ENCODE measurements at places on chromosomes 16 and 17. TPM values are rescaled to one million over a fixed set of nuclear protein-coding genes. Genes with fewer than 3 reads are reported as not detected.

- H3K4me1 ChIP-seq: no peaks in the 10 kb centered on the region
- no peak overlapping the region for H3K27ac ChIP-seq
- no peak overlapping the region for H3K4me3 ChIP-seq
- H3K36me3 ChIP-seq: no peaks in the 10 kb centered on the region
- H3K27me3 ChIP-seq: peaks cover 7% of the 10 kb centered on the region
Measured at GRCh38 chr17:48322060-48322459, 108.0 kb downstream of the SKAP1 start.

DNA sequence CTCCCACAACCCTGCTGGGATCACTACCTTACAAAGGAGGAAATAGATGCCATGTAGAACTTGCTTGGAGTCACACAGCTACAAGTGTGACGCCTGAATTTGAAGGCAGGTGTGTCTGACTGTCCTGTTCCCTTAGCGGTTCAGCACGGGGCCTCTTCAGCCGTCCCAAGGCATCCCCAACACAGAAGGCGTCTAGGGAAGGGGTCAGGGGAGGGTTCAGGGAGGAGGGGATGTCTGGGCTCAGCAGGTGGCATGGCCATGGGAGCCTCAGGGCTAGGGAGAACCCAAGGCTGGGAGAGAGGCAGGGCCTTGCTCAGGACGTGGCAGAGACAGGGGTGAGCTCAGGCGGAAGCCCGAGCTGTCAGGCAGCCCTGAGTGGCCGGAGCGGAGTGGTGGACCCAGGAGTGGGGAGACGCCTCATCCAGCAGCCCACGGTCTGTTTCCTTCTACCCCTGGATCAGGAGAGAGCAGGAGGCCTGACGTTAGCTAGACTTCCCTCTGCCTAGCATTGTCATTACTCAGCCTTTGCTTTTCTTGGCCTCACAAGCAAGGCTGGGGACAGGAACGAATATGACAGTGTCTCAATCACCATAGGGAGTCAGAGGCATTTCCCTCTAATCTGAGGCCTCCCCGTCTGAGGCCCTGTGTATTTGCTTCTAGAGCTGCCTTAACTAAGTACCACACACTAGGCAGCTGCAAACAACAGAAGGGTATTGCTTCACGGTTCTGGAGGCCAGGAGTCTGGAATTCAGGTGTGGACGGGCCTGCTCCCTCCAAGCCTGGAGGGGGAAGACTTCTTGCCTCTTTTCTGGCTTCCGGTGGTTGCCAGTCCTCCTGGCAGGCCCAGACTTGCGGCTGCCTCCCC, 31.3 kb upstream of the ANKRD40CL start:
- H3K4me3 ChIP-seq: no peak overlapping the region
- H3K36me3 ChIP-seq: no peaks in the 10 kb centered on the region
- H3K27me3 ChIP-seq: no peaks in the 10 kb centered on the region
- no peak overlapping the region for H3K27ac ChIP-seq

GRCh38 chr16:16863672-16864071, 484.7 kb downstream of the NPIPA7 start:
- H3K4me3 ChIP-seq: no peak overlapping the region
- no peak for DNase-seq
- H3K27me3 ChIP-seq: no peaks in the 10 kb centered on the region
- H3K36me3 ChIP-seq: no peaks in the 10 kb centered on the region
- no peak overlapping the region for H3K27ac ChIP-seq
- H3K4me1 ChIP-seq: no peaks in the 10 kb centered on the region

GRCh38 chr17:16483021-16483645, 8.9 kb downstream of the LRRC75A start:
- no peaks in the 10 kb centered on the region for H3K36me3 ChIP-seq
- H3K4me3 ChIP-seq: no peak overlapping the region
- H3K4me1 ChIP-seq: peaks cover 18% of the 10 kb centered on the region
- no peak overlapping the region for H3K27ac ChIP-seq
- H3K27me3 ChIP-seq: no peaks in the 10 kb centered on the region

GRCh38 chr17:34598161-34598776, 18.9 kb downstream of the TMEM132E start:
- no peak overlapping the region for H3K27ac ChIP-seq
- no peak for DNase-seq
- H3K4me3 ChIP-seq: no peak overlapping the region
- H3K27me3 ChIP-seq: peaks cover 9% of the 10 kb centered on the region
- no peaks in the 10 kb centered on the region for H3K4me1 ChIP-seq

The WNK4 gene
- 17.4 TPM for total RNA-seq

- no peaks in the 10 kb centered on the region for H3K27me3 ChIP-seq
- no peak overlapping the region for H3K4me3 ChIP-seq
- H3K36me3 ChIP-seq: no peaks in the 10 kb centered on the region
- no peak for DNase-seq
Measured at GRCh38 chr17:69878661-69879060, 196.4 kb upstream of the KCNJ16 start.

DNA sequence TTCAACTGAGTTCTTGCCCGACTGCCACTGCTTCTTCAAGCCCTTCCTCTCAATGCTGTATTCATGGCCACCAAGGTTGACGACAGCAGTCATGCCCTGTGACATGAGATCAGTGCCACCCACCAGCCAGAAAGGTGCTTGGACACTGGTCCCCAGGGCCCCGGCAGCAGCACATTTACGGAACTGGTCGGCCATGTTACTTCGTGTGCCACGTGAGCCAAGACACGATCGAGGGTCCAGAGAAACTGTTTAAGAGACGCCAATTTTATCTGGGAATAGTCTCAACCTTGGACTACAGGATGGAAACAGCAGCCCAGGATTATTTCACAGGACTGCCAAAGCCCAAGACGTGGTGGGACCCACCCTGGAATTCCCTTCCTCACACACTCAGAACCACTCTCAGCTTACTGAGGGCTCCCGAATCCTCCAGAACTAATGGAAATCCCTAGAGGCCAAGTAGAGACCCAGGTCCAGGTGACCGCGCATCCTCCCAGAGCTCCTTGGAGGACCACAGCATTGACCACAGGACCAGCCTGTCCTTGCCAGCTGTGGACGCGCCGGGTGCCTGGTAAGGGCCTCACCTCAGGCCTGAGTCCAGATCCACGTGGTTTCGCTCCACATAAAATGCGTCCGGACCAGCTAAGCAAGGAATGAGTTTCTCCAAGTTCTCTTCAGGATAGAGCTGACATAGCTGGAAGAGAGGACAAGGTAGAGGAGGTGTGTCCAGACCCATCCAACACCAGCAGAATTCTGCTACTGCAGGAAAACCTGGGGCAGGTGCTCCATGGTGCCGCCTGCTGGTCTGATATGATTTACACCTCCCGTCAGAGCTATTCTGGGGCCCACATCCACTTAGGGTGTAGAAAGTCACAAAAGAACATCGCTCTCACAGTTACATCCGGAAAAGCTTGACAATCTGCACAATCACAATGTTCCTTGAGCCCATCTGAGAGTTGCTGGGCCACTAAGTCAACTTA, 28.2 kb downstream of the MAP1LC3B start:
- H3K27ac ChIP-seq: no peak overlapping the region
- no peak overlapping the region for H3K4me3 ChIP-seq
- no peaks in the 10 kb centered on the region for H3K27me3 ChIP-seq
- no peaks in the 10 kb centered on the region for H3K36me3 ChIP-seq

Data from PC-3 (cell line).